Activated CD4-positive, alpha-beta memory T cell treated with anti-CD3 and anti-CD28 coated beads for 36 hours (primary cell): ENCODE measurements at places on chromosomes 6 and 20.

- peak; percentile 65 for DNase-seq
These were observed 5.1 kb downstream of the GABBR1 start for GRCh38 chr6:29627755-29628418.

DNA sequence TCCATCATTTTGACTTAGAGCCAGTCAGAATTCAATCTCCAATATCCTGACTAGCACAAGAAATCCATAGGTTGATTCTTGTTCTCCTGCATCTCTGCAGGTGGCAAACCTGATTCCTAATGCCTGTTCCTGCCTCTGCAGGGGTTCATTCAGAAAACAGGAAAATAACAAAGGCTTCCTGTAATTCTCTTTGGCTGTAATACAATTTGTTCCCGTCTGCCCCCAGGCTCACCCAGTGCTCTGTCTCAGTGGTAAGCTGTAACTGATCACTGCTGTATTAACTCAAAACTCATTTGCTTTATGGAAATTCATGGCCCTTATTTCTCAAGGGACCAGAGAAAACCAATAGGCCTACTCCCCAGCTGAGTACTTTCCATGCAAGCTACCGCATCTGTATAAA lies 88.6 kb downstream of the OPRM1 start:
- DNase-seq = no peak

- no peak for DNase-seq
These were observed 24.6 kb downstream of the GGTLC1 start for GRCh38 chr20:23963941-23964340.

- DNase-seq = peak; percentile 77
These were observed 54.0 kb upstream of the IPCEF1 start for GRCh38 chr6:154410619-154411072.

DNA sequence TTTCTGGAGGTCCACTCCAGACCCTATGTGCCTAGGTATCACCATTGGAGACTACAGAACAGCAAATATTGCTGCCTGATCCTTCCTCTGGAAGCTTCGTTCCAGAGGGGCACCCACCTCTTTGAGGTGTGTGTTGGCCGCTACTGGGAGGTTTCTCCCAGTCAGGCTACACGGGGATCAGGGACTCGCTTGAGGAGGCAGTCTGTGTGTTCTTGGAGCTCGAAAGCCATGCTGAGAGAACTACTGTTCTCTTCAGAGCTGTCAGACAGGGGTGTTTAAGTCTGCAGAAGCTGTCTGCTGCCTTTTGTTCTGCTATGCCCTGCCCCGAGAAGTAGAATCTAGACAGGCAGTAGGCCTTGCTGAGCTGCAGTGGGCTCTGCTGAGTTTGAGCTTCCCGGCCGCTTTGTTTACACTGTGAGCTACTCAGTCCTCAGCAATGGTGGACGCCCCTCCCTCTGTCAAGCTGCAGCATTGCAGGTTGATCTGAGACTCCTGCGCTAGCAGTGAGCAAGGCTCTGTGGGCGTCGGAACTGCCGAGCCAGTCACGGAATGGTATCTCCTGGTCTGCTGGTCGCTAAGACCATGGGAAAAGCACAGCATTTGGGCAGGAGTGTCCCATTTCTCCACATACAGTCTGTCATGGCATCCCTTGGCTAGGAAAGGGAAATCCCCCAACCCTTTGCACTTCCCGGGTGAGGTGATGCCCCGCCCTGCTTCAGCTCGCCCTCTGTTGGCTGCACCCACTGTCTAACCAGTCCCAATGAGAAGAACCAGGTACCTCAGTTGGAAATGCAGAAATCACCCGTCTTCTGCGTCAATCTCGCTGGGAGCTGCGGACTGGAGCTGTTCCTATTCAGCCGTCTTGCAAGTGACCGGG lies 32.5 kb upstream of the ASCC3 start:
- DNase-seq = no peak

GRCh38 chr20:13297147-13297899 lies 76.2 kb downstream of the ISM1 start:
- DNase-seq = no peak

- DNase-seq = peak; percentile 75
These were observed 6.8 kb upstream of the USP49 start for GRCh38 chr6:41901882-41902519.

DNA sequence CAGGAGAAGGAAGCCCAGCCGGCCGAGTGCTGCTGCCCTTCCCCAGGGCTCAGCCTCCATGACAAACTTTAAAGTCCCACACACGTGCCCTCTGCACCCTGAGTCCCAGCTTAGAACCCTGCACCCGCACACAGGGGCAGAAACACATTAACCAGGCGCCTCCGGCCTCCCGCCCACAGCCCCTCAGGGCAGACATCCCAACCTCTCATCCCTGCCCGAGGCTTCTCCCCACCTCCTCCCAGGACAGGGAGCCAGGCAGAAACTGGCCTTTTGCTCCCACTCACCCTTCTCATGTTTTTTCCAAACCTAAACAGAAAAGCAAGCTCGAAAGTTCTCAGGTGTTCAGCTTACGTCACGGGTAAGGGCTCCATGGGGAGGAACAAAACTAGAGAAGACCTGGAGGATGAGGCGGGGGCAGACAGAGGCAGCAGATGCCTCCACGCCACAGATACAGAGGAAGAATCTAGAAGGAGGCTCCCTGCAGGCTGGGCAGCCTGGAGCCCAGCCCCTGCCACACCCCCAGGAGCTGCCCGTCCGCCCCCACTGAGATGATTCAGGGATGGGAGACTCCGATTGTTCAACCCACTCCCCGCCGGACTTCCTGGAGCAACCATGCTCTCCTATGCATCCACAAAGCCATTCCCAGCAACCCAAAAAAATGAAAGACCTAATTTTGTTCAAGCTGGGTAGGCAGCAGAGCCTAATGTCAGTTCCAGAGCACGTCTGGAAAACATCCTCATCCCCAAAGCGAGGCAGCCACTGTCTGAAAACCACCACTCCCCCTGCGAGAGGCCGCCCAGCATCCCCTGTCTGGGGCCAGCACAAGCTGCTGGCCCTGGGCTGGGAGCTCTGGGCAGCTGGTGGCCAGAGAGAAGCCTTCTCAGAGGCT lies 8.8 kb downstream of the KCNQ2 start:
- DNase-seq = no peak

- no peak for DNase-seq
These were observed 13.9 kb downstream of the RAMACL start for GRCh38 chr6:166572370-166573261.

DNA sequence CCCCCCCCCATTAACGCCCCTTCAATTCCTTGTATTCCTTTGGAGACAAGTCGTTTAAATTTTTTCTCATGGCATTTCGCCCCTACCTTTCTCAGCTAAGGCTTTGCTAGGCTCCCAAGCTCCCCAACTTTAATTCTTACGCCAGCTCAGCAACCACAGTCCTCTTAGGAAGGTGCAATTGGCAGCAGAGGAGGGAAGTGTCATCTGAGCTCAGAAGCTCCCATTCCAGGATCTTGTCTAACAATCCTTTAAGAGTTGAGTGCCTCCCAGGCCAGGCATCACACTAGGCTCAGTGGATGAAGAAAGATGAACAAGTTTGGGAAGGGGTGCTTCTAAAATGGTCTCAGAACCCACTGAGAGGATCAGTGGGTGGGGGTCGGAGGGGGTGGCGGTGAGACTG lies 131.2 kb upstream of the AKAP12 start:
- no peak for DNase-seq

- no peak for DNase-seq
These were observed 11.2 kb downstream of the MUCL3 start for GRCh38 chr6:30951907-30952469.

- DNase-seq = no peak
These were observed 301.3 kb upstream of the TCF21 start for GRCh38 chr6:133587546-133588160.

DNA sequence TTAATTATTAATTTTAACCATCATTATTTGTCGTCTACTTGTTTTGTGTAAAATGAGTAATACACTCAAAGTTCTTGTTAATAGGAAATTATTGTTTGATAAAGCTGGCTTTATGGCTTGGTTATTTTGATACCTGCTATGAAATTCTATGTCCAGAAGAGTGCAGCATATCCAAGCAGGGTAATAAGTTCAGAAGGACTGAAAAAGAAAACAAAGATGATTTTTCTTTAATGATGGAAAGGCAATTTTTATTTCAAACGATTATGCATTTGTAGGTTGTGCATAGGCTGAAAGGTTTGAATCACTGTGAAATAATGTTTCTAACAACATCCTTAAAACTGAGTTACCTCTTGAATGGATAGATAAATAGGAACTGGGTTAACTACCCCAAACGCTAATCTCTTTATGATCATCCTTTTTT lies 1.4 kb upstream of the MAN1A1 start:
- DNase-seq = no peak

- DNase-seq = no peak
These were observed 109.3 kb upstream of the MTHFD1L start for GRCh38 chr6:150756173-150756572.

DNA sequence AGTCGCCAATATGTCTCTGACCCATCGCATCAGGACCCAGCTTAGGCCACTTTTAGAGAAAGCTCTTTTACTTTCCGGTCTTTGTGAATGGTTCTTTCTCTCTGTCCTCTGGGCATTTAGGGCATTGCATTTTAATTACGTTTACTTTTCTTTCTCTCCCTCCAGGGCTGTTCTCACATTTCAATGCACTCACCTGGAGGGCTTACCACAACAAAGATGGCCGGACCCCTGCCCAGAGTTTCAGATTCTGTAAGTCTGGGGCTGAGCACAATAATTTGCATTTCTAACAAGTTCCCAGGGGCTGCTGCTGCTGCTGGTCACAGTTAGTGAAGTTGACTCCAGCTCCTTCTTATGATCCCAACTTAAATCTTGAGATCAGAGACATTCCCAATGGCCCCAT lies 3.0 kb downstream of the ANKRD66 start:
- DNase-seq = no peak

DNA sequence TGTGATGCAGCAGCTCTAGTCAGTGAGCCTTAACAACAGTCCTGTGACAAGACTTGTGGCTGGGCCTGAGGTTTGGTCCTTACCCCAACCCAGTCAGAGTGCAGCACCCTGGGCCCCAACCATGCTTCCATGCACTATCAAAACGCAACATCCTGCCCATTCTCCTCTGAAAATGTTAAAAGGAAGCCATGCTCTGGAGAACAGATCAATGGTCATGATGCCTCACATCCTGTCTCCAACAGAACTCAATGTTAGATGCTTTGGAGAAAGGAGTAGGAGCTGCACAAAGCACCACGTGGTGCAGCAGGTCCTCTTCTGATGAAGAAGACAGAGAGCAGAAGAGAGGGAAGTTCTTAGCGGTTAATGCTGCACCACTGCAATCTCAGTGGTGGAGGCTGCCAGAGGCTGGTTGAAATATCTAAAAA lies 41.9 kb downstream of the TRAM2 start:
- peak; percentile 64 for DNase-seq

- no peak for DNase-seq
These were observed 29.9 kb downstream of the FBXO5 start for GRCh38 chr6:152952866-152953509.

- no peak for DNase-seq
These were observed 97.3 kb downstream of the GRIK2 start for GRCh38 chr6:101490857-101491256.

GRCh38 chr6:2550247-2550646 lies 200.5 kb downstream of the MYLK4 start:
- no peak for DNase-seq

DNA sequence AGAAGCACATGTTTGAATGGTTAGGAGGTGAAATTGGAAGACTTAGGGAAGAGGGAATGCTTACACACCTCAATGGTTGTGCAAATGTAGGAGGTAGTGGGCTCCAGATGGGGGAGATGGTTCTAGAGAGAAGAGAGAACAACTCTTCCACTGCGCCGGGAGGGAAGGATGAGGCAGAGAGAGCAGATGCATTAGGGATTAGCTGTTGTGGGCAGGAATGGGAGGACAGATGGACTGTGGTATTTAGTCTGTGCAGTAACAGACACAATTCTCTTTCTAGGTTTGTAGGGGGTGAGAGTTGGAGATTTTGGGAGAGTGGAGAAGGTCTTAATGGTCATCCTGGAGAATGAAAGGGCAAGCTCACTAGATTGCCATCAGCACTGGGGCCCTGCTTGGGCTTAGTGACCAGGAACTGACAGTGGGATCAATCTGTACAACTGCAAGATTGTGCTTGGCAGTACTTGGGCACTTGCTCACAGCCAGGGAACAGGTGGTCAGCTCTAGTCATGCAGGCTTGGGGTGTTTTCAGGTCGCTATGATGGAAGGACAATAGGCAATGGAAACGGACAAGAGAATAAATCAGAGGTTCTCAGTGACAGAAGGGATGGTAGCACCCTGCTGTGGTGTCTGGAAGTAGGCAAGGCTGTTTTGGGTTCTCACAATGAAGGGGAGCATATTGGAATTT lies 182.0 kb upstream of the MYLIP start:
- DNase-seq = no peak

- DNase-seq = no peak
These were observed 33.1 kb downstream of the PXDC1 start for GRCh38 chr6:3718407-3718806.

GRCh38 chr6:93398723-93399122 lies 20.6 kb downstream of the EPHA7 start:
- no peak for DNase-seq

DNA sequence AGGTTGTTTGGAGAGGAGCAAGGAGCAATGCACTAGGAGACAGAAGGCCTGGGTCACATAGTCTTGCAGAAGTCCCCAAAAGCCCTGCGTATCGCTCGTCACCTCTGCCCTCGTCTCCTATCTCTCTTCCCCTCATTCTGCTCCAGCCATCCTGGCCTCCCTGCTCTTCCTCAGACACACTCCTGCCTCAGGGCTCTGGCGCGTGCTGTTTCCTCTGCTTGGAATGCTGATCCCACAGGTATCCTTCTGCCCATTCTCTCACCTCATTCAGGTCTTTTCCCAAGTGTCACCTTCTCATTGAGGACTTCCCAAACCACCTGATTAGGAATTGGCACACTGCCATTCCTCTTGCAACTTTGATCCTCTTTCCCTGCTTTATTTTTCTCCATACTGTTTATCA lies 9.0 kb upstream of the SLC2A10 start:
- no peak for DNase-seq

DNA sequence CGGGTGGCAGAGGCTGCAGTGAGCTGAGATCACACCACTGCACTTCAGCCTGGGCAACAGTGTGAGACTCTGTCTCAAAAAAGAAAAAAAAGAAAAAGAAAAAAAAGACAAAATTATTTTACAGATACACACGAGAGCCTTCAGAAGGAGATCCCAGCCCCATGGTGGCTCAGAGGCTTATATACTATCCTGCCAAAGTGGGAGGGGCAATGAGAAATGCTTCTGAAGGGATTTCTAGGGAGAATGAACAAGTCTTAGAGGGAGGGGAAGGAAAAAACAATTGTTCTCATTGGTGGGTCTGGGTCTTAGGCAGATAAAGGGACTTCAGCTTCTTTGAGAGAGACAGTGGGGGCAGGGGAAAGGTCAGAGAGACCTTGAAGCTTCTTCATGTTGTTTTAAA lies 76.8 kb downstream of the BANF2 start:
- no peak for DNase-seq

- no peak for DNase-seq
These were observed 472.1 kb upstream of the RNF217 start for GRCh38 chr6:124490122-124490521.

GRCh38 chr6:148835920-148836441 lies 89.2 kb downstream of the UST start:
- DNase-seq = peak; percentile 71

GRCh38 chr20:10113746-10114145 lies 79.0 kb downstream of the ANKEF1 start:
- no peak for DNase-seq
